ENCODE measurements at places on chromosomes 4 and X.

GRCh38 chr4:103397541-103397940 lies 199.4 kb upstream of the CENPE start:
- DNase-seq, result no peak

- no peak for DNase-seq
Measured at GRCh38 chrX:119009071-119009470, 34.7 kb downstream of the LONRF3 start.

DNA sequence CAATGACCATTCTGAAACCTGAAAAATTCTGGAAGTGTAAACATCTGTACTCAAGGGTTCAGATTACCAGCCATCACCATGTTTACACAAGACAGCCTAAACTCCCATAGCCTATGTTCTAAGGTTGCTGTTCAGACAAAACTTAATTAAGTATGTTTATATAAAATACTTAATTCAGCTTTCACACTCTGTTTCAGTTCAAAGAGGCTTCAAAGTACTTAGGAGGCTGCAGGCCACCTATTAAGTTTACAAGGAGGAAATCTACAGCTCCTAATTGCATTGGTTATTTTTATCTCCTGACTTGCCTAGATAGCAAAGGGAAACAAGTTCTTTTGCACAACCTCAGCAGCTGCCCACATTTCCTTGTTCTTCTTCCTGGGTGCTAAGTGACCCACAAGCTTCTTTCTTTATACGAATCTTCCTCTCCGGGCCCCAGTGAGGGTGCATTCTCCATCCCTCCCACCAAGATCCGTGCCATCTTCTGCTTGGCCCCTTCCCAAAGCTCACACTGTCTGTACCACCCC lies 2.0 kb downstream of the GAK start:
- DNase-seq, result no peak

DNA sequence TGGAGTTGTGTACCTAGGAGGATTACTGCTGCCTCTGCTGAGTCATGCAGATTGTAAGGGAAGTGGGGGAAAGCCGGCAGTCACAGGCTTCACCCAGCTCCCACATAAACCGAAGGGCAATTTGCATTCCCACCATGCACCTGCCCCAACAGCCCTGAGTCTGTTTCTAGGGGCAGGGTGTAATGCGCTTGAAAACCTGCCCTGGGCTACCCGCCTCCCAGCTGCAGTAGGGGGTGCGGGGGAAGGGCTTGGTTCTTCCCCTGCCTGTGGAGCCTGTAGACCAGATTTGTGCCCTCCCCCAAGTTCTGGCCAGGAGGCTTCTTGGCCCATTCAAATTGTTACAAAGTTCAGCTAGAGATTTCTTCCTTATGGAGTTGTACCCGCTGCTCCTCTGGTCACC lies 269.2 kb upstream of the DDX53 start:
- no peak for DNase-seq
